ENCODE measurements at places on chromosomes 2 and 18.

DNA sequence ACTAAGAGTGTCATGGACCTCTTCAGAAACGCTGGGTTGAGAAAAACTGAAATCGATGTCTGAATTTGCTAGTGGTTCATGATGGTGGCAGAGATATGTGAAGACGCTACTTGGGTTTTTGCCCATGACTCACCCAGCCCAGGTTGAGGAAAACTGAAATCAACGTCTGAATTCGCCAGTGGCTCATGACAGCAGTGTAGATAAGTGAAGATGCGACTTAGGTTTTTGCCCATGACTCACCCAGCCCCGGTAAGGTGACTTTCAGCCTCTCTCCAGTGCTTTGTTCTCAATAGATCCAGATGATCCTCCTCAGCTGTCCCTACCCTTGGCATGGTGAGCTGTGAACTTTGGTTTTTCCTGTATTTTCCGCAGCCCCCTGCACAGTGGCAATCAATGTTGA, 105.3 kb upstream of the SIX3 start:
- DNase-seq = no peak

GRCh38 chr2:204015118-204015843, 78.7 kb downstream of the ICOS start:
- no peak for DNase-seq

DNA sequence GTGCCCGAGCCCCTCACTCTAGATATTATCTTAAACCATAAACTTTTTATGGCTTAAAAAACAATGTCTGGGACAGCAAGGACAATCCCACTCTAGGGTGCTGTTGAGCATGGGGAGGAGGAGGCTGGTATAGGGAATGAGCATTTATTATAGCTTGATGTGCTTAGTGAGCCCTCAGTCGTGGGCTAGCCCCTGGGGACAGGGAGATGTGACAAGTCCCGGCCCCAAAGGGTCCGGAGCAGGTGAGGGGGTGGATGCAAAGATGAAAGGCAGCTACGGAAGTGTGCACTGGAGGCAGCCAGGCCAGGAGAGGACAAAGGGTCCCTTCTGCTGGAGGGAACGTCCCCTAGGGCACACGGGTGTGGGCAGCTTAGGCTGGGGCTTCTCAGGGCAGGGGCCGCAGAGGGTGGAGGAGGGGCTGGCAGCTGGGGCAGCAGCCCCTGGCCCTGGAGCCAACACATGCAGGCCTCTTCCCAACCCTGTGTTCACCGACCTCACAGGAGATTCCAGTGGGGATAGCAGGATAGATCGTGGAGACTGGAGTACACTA, 106.3 kb upstream of the GPC1 start:
- no peak for DNase-seq

DNA sequence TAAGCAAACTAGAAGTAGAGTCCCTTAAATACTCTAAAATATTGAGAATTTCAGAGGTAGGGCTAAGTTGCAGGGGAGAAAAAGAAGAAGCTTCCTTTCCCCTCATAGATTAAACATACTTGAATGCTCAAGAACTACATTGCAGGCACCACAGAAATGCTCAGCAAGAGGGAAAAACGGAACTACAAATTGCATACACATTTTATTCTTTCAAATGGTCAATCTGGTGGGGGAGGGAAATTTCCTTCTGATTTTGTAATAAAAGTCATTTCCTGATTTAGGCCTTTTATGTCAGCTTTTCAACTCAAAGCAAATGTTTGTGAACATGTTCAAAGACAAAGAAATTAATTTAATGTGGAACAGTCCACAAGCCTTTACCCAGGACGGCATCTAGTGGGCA, 33.0 kb downstream of the FARSB start:
- DNase-seq = no peak

- DNase-seq = no peak
These were observed 34.6 kb downstream of the EFEMP1 start for GRCh38 chr2:55888936-55889335.

DNA sequence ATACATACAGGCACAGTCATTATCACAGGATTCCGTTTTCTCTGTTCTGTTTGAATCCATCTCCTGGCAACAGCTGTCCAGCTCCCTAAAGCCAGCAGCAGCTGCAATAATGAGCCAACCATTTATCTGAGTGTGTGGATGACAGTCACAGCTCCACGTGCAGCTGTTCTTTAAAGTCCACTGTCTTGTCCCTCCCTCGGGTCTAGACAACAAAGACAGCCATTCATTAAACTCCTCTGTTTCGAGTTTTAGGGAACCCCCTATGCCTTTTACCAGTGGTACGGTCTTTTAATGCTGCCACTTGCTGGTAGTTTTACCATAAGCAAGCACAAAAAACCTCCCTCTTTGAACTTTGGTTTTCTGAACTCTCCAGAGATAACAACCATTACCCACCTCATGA, 16.0 kb upstream of the MSGN1 start:
- no peak for DNase-seq

- DNase-seq = no peak
These were observed 138.4 kb downstream of the NDUFA10 start for GRCh38 chr2:239886781-239887180.

DNA sequence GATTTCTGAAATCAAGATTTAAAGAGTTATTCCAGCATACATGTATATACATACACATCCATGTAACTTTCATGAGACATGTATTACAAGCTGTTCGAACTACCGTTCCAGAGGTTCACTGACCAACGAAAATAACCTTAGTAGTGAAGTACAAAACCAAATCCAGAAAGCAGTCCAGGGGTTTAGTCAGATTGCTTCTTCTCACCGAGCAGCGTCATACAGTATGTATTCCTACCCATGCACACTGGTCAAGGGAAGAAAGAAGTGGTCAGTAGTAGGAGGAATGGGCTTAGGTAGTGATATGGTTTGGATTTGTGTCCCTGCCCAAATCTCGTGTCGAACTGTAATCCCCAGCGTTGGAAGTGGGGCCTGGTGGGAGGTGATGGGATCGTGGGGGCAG, 45.3 kb downstream of the E2F6 start:
- DNase-seq = no peak

DNA sequence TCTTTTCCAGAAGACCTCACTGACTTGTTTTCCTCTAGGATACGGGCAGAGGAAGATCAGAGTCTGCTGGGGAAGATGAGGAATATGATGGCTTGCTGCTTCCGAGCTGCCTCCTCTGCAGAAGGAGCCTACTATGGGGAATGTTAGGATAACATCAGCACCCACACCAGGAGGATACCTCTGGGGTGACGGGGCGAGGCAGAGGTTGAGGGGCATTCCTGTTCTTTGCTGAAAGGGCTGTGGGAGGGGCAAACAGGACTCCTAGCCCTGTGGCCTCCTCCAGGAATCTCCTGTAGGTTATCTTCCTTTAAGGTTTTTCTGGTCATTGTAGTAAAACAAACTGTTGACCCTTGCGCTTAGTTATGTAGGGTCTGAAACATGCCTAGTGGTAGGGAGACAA, 102.5 kb downstream of the CRIM1 start:
- DNase-seq = no peak

GRCh38 chr2:156322686-156323231, 9.8 kb downstream of the NR4A2 start:
- DNase-seq = no peak

- DNase-seq = no peak
These were observed 25.9 kb downstream of the MRO start for GRCh38 chr18:50793641-50794565.

DNA sequence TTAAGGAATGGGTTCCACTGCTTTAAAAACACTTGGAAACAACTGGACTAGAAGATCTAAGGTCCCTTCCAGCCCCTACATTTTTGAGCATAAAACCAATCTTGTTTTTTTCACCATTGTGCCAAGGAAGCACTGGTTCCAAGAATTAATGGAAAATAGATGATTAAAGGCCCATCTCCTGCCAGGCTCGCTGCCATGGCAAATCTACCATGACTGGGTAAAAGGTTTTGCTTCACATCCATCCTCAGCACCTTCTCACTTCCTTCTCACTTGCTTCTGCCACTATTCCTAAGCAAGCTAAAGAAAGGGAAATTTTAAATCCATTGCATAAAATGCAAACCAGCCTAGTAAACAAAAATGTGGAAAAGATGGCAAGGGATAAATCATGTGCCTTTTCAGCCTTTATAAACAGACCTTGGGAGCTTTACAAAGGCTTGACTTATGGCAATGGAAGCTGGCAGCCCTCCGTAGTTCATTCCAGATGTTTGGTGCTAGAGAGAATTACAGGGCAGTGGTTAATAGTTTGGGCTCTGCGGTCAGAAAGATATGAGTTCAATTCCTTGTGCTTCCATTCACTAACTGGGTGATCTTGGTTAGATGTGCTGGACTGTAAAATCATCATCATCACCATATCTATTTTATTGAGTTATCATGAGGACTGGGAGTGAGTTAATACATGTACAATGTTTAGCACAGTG, 27.0 kb upstream of the ST3GAL5 start:
- DNase-seq = no peak

- DNase-seq = no peak
These were observed 3.8 kb downstream of the TTC39C start for GRCh38 chr18:24018299-24018886.

GRCh38 chr2:38754506-38754905, 3.3 kb upstream of the SRSF7 start:
- no peak for DNase-seq

DNA sequence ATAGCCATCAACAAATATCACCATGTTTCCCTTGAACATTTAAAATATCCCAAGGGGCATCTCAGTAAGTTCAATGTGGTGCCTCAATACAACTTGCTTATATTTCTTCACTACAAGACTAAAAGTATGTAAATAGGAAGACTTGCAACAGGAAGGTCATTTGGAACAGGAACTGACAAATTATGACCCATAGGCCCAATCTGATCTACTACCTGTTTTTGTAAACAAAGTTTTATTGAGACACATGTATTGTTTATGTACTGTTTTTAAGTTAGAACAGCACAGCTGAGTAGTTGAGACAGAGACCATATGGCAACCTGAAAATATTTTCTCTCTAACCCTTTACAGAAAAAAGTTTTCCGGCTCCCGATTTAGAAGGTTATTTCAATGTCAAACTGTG, 154.8 kb upstream of the TFPI start:
- no peak for DNase-seq

DNA sequence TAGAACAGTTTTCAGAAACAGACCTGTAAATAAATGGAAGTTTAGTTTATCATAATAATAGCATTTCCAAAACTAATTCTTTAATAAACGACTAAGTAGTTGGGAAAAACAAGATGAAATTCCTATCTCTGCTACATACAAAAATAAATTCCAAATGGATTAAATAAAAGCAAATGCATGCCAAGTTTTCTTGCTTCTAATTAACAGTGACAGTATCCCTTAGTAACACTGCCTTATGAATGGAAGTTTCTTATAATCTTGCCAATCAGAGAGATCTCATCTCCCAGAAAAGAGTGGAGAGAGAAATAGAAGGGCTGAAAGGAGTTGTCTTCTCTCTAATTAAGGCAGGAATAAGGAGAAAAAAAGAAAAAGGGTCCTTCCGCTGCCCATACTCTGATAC, 133.9 kb downstream of the GFPT1 start:
- DNase-seq = no peak

DNA sequence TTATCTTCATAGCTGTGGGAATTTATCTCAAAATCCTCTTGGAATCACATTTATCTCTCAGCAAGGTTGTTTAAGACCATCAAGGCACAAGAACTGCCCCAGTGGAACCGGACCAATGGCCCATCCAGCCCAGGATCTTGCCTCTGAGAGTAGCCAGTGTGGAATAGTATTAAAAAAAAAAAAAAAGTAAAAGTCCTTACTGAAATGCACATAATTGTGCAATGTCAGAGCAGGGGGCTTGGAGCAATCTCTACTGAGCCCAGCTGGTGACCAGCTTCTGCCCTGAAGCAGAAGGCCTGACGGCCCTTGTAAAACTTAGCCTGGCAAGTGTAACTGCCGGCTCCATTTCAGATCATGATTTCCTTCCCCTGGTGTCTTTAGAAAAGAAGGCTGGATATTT, 355.6 kb upstream of the PIK3C3 start:
- no peak for DNase-seq

- no peak for DNase-seq
These were observed 2.2 kb downstream of the ELAC1 start for GRCh38 chr18:50970006-50970405.

DNA sequence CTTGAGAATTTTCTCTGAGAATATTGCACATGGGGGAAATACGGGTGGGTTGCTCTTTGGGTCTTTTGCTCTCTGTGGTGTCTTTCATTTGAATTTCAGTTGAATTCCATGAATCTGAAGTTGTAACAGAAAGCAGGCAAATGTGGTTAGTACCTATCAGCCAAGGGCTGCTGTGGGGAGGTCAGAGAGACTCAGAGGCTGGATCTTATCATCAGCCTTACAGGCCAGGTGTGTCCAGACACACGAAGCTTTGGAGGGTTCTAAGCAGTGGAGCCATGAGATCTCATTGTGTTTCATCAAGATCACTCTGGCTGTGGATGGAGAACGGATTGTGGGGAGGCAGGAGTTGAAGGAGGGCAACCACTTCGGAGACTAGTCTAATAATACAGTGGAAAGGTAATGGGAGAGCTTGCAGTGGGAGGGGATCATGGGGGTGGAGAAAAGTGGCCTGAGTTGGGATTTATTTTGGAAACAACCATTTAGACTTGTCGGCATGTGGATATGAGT, 68.1 kb downstream of the GNAL start:
- no peak for DNase-seq

GRCh38 chr2:109331896-109332848, 203.2 kb downstream of the SH3RF3 start:
- DNase-seq = no peak

GRCh38 chr2:226233388-226233787, 566.2 kb downstream of the IRS1 start:
- no peak for DNase-seq

- no peak for DNase-seq
These were observed 293.5 kb downstream of the RNF144A start for GRCh38 chr2:7210712-7211111.

DNA sequence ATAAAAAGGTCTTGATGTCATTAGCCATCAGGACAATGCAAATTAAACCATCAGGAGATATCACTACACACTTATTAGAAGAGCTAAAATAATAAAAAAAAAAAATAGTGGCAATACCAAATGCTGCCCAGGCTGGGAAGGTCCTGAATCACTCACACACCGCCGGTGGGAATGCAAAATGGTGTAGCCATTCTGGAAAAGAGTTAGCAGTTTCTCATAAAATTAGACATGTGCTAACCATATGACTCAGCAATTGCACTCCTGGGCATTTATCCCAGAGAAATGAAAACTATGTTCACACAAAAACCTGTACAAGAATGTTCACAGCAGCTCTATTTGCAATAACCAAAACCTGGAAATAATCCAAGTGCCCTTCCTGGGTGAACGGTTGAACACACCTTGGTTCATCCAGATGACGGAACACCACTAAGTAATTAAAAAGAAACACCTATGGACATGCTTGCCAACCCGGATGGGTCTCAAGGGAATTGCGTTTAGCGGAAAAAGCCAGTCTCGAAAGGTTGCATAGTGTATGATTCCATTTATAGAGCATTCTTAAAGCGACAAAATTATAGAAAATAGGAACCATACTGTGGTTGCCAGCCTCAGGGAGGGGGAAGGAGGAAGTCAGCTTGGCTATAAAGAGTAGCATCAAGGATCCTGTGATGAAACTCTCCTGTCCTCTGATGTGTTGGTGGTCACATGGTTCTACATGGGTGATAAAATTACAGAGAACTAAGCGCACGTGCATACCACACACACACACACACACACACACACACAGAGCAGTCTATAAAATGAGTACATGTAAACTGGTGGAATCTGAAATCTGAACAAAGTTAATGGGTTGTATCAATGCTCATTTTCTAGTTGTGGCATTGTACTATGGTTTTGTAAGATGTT, 4.6 kb downstream of the MBP start:
- DNase-seq = no peak

GRCh38 chr2:56117764-56118163, 66.0 kb upstream of the CCDC85A start:
- no peak for DNase-seq

- no peak for DNase-seq
These were observed 22.8 kb downstream of the NXPH2 start for GRCh38 chr2:138757384-138757783.

Measured in GM18507 (cell line).